SK-N-SH (cell line): ENCODE measurements at places on chromosomes 2 and 18. TPM values are rescaled to one million over a fixed set of nuclear protein-coding genes. Genes with fewer than 3 reads are reported as not detected.

Gene RGPD4
- polyA plus RNA-seq = 0.02 TPM in 1 of 2 replicates, not detected in the other

Gene AP1S3
- polyA plus RNA-seq = 4.8 and 6.1 TPM in 2 replicates

Gene BOK
- polyA plus RNA-seq = 1.7 and 1.9 TPM in 2 replicates

Gene COL4A4
- not detected in 2 replicates for polyA plus RNA-seq

- no peak for DNase-seq
Observed at GRCh38 chr2:142536492-142536891, 341.0 kb upstream of the KYNU start.

DNA sequence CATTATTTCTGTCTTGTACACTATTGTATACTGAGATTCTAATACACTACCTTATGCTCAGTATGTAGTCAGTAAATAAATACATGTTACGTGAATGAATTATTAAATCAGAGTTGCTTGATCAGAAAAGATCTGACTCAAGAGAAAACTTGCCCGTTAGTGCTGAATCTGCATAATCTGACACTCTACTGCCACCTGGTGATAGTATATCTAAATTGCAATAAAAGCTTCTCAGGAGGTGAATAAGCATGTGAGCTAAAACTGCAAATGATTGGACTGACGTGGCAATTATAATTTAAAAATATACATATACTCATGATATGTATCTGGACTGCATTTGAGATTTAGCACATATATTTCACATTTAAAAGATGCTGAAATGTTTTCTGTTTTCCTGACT, 70.4 kb downstream of the KIAA1328 start:
- no peak for DNase-seq

GRCh38 chr2:134260713-134261112, 6.8 kb downstream of the MGAT5 start:
- no peak for DNase-seq

- no peak for DNase-seq
Observed at GRCh38 chr2:204487447-204488229, 57.6 kb upstream of the PARD3B start.

DNA sequence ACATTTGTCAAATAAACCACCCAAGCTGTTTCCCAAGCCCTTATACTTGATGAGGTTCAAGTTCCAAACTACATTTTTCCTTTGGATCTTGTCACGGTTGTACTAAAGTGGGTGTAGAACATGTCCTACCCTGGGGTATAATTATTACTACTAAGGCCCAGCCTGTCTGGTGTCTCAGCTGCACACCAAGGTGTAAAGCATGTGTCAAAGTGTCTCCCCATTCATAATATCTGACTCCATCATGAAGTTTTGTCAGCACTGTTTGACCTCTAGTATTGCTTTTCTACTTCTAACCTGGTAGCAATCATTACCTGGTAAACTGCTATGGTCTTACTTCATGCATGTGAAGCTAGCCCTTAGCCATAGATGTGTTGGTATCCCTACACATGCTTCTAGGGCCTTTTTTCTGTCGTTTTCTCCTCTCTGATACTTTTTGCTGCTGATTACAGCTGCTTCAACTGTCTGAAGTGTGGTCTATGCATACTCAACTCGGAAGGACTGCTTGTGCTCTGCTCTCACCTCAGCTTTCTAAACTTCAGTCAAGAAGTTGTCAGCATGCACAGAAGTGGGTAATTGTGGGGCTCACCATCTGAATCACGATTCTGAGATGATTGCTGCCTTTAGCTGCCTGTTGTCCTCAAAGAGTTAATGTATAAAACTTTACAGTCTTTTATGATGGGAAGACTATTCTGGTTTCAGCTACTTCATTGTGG, 445.7 kb upstream of the TRIB2 start:
- DNase-seq = no peak

DNA sequence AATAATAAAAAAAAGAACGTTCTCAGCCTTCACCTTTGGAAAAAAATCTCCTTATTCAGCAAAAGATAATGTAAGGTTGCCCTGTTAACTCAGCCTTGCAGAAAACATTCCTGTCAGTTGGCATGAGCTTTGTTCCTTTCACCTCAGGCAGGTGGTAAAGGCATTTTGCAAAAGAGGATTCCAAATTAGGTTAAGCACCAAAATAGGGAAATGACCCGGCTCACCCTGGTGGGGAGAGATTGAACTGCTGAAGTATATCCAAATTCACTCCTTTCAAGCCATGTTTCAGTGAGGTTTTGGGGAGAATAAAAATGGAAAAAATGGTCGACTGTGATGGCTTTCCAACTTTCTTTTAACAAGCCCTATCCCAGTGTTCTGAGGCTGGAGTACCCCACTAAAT, 1988.8 kb upstream of the PIK3C3 start:
- no peak for DNase-seq

- no peak for DNase-seq
Observed at GRCh38 chr2:6957910-6958615, 40.9 kb downstream of the RNF144A start.

- no peak for DNase-seq
Observed at GRCh38 chr2:226489775-226490541, 309.7 kb downstream of the IRS1 start.

- DNase-seq = no peak
Observed at GRCh38 chr2:98487806-98488189, 43.1 kb downstream of the INPP4A start.

DNA sequence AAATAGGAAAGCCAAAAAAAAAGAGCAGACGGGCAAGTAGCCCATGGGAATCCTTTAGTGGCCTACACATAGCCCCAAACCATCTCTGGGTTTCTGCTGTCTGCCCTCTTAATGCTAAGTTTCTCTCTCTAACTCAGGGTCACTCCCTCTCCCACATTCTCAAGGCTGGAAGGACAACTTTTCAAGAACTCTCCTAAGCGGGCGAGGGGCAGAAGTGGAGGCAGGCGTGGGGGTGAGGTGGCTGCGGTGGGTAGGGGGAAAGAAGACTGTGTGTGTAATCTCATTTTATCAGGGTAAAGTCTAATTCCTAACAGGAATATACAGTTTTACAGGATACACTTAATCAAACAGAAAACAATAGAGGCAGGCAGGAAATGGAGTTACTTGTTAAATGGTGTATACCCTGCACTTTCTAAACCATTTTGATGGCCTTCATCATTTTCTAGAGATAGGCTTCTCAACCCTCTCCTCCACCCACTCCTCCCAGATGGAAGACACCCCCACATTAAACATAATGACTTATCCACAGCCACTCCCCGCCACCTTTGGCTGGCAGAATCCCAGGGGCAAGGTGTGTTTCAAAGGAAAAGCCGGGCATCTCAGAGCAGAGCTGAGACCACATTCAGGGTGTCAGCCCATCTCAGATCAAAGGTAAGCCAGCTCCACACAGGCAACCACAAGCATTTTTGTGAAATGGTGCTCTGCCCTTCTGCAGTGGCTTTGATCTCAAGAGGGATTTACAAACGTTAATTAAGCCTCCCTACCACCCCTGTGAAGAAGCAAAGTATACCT, 6.8 kb downstream of the SMAD7 start:
- DNase-seq = no peak

GRCh38 chr2:234677758-234678538, 181.1 kb upstream of the ARL4C start:
- no peak for DNase-seq
